ENCODE measurements at places on chromosomes 1 and 21.

DNA sequence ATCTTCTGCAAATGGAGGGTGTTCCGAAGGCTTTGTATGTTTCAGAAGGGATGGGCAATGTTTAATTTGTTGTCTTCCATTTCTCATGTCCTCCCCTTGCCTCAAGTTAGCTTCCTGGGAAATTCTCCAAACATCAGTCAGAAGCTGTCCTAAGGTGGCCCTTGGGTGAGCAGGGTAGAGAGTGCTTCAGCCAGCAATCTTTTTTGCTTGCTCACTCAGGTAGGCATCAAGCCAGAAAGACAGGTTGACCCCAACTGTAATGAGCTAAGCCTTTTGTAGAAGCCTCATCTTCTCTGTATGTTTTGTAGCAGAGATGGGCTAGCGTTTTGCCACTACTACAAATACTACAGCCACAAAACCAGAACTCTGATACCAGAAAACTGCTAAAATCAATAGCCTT is 321.5 kb upstream of the FAM78B start:
- no peak for DNase-seq

- no peak for DNase-seq
Measured at GRCh38 chr1:30143517-30143916, 579.9 kb downstream of the MATN1 start.

DNA sequence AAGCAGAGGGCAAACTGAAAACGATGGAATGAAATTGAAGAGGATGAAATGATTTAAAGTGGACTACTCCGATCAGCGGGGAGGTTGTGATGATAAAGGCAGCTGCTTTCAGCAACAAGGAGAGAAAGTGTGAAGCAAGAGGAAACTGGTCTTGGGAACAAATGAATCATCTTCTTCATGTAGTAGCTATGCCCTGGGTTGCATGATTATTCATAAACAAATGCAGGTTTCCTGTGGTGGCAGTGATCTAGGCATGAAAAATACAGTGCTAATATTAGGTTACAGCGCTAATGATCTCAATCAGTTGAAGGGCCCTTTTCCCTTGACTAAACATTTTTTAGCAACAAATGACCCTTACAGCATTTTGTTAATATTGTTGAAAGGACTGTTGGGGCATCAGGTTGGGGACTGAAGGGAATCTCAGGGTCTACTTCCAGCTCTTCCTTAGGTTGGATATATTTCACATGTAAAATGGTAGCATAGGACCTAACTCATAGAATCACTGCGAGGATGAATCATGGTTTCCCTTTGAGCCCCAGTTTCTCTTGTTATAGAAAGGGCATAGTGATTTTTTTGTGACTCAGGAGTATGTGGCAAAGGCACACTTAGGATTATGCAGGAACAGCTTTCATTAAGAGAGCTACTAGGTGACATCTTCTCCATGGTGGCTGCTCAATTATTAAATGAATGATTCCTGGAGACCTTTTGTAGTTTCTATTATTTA is 1.9 kb upstream of the ZFYVE9 start:
- no peak for DNase-seq

GRCh38 chr21:39881661-39882060 is 14.4 kb downstream of the PCP4 start:
- DNase-seq: no peak

- DNase-seq: no peak
Measured at GRCh38 chr1:80531182-80531581, 1269.6 kb upstream of the ADGRL2 start.

GRCh38 chr1:110605901-110606656 is at the start of gene KCNA2:
KCNA2 (minus strand) TSS chr1:110606358; CDS start chr1:110604782, 1,576 bp downstream.
- DNase-seq: peak; percentile 9

DNA sequence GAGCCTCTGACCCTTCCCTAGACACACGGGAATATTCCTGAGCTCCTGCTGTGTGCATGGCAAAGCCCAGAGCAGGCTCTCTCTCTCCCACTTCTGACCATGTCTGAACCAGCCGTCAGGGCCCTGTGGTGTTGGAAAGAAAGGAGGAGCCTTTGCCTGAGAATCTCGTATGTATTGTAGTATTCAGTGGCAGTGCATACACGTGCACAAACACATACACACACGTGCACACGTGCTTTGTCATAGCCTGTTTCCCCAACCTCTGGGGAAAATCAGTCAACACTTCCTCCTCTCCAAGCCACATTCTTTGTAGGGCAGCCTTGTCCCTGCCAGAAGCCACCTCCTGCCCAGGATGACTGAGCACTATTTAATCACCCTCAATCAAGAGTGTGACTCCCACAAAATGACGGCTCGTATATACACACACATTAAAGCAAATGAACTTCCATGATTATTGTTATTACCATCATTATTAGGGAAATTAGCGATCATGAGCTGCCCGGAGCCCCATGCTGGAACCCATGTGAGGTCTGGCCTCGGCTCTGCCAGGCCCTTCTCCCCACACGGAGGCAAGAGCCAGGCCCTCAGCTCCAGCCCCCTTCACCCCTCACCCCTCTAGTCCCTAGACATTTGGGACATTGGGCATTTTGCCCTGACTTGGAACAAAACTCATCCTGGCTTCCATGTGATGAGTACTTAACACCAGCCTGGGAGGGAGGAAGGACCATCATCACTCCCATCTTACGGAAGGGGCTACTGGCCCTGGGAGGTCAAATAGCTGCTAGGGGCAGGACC is 331.9 kb downstream of the NPHP4 start:
- no peak for DNase-seq

DNA sequence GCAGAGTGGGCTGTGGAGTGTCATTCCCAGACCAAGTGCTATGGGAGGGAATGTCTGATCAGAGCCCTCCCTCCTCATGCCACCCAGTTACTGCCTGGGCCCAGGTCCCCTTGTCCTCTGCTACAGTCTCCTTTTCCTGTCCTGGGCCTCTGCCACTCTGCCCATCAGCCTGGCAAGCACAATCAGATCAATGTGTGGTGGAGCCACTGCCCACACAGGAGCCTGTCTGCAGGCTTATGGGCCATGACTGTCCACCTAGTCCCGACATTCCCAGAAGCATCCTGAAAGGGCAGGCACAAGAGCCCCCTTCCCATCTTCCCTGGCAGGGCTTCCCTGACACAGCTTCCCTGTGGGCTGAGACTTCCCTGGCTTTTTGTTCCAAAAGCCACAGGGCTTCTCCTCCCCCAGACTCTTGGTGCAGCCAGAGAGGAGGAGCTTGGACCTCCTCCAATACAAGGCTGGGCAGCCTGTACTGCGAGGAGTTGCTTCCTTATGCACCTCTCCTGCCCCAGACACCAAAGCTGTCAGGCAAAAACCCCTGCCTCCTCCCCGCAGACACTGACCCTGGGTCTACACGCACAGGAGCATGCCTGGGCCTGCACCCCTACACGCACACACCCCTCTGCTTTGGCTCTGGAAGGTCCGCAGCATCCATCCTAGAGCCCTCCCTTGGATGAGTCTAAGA is 29.2 kb upstream of the CNTN2 start:
- peak; percentile 86 for DNase-seq

DNA sequence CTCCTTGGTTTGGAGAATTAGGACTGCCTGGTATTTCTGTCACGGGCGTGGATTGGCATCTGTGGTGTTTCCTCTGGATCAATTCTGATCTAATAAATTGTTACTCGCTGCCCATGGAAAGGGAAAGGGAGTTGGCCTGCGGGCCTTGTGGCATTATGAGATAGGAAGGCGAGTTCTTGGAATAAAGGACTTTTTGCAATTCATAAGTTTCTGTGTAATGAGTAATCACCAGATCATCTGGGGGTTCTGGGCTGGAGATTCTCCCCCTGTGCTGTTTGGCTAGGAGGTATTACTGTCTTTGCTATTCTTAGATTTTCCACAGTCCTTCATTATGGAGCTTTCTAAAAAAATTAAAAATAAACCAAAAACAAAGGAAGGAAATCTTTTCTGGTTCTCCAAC is 315.9 kb downstream of the CAMTA1 start:
- no peak for DNase-seq

- DNase-seq: no peak
Measured at GRCh38 chr1:8276173-8276914, 41.6 kb upstream of the SLC45A1 start.

GRCh38 chr1:181383695-181384094 is 99.6 kb upstream of the CACNA1E start:
- no peak for DNase-seq

Measured in muscle of back (tissue), 13 donors.